ENCODE measurements at places on chromosomes 6 and 20.

DNA sequence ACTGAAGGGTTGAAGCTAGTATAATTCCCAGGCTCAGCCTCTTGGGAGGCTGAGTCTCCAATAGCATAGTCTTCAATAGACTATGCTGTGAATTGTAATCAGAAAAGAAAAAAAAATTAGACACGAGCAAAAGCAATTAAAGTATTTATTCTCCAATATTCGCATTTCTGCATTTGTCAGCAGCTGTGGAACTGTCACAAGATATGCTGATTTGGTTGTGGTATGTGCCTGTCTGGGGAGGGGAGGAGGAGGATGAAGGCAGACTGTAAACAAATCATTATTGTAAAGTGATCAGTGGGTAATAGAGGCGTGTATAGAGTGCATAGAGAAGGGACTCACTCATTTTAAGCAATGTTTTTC, 10.1 kb upstream of the BICRAL start:
- DNase-seq: no peak

GRCh38 chr20:55974491-55975202, 30.7 kb downstream of the CBLN4 start:
- no peak for DNase-seq

- no peak for DNase-seq
These were observed 75.7 kb upstream of the RALY start for GRCh38 chr20:33917831-33918525.

DNA sequence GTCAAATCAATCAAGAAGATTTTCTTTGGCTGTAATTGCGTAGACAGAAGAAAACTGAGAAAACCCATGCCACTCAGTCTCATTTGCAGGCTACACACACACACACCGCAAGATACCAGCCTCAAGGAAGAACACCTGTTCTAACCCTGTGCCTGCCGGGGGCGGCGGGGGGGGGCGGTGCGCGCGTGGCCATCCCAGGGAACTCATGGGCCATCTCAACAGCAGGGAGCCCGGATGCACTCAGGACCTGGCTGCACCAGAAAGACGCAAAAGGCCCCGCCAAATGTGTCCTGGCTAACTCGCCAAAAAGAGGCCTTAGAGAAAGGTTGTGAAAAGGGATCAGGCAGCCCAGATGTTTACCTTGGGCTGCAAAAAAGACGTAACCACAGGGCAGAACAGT, 2.1 kb downstream of the B3GAT2 start:
- no peak for DNase-seq

DNA sequence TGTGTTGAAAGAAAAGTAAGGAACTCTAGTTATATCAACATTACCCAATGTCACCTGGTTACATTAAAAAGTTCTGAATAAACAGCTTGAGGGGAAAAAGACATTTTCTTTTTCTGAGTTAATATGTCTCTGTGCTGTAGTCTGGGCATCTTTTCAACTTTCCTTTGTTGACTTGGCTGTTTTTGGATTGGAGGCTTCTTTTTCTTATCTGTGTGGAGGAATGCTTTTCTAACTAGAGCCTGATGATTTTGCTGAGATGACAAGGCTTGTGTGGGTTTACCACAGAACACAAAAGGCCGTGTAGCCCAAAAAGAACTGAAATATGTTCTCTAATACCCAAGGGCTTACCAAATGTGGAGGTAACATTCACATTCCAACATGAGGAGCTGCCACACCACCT, 161.8 kb downstream of the KCNQ5 start:
- peak; percentile 24 for DNase-seq

- DNase-seq: no peak
These were observed 105.1 kb downstream of the TOX2 start for GRCh38 chr20:44019638-44020335.

DNA sequence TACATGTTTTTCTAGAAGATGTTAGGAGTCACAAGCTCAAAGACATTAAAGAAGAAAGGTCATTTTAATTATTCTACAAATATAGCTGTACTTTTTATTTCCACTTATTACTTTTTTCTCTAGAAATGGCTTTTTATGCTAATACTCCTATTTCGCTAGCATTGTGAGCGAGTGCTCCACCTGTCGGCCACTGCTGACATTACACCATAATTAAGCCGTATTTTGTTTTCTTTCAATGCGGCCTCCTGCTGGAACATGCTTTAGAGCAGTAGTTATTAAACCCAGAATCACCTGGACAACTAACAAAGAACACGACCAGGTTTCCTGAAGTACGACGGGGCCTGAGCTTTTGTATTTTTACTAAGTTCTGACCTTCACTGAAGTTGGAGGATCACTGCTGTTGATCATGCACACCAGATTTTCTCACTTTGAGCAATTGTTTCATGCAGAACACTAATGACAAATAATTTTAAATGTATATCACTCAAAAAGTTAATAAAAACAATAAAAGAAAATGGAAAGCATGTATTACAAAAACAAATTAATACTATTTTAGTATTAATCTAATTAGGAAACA, 74.1 kb upstream of the PAK5 start:
- DNase-seq: peak; percentile 4

- DNase-seq: no peak
These were observed 112.7 kb downstream of the RTN4IP1 start for GRCh38 chr6:106516616-106517015.

GRCh38 chr6:36277946-36278470, 8.1 kb downstream of the PNPLA1 start:
- no peak for DNase-seq
